ENCODE measurements at places on chromosomes 11 and 22. TPM values are rescaled to one million over a fixed set of nuclear protein-coding genes. Genes with fewer than 3 reads are reported as not detected.

Gene ABCG4
- 0.23 TPM for total RNA-seq

DNA sequence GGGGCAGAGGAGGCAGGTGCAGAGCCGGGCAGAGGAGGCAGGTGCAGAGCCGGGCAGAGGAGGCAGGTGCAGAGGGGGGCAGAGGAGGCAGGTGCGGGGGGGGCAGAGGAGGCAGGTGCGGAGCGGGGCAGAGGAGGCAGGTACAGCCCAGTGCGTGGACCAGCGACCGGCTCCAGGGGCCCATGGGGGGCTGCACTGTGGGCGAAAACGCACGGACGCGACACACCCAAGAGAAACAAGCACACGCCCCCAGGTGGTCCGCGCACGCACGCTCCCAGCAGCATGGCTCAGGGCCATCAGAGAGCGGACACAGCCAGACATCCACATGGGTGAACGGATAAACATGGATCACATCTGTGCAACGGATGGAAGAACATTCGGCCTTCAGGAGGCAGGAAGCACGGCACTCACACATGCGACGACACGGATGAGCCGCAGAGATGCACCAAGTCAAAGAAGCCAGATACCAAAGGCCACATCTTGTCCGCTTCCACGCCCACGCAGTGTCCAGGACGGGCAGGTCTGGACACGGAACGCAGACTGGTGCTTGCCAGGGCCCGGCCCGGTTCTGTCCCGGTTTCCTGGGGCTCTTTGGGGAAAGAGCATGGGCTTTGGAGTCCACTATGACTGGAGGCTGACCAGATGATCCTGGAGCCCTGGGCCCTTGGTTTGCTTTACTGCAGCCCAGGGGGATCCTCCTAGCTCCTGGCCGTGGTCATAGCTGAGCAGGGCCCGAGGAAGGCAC, 21.8 kb downstream of the OSBPL5 start:
- DNase-seq: no peak

Gene TRIM29
- total RNA-seq: 8.7 TPM

DNA sequence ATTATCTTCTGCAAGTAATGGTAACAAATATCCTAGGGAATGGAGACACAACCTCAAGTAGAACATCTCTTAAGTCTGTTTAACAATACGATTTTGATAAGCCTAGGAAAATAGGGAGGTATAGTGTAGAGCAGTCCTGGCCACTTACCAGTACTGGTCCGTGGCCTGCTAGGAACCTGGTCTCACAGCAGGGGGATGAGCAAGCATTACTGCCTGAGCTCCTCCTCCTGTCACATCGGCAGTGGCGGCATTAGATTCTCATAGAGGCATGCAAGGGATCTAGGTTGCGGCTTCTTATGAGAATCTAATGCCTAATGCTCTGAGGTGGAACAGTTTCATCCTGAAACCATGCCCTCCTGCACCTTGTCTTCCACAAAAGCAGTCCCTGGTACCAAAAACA, 4.4 kb downstream of the OR51V1 start:
- DNase-seq: no peak

Gene RAG2
- total RNA-seq: not detected

Gene TSKU
- total RNA-seq: 77.6 TPM

All from posterior vena cava (tissue), 2 donors.